ENCODE measurements at places on chromosomes 2 and 18.

DNA sequence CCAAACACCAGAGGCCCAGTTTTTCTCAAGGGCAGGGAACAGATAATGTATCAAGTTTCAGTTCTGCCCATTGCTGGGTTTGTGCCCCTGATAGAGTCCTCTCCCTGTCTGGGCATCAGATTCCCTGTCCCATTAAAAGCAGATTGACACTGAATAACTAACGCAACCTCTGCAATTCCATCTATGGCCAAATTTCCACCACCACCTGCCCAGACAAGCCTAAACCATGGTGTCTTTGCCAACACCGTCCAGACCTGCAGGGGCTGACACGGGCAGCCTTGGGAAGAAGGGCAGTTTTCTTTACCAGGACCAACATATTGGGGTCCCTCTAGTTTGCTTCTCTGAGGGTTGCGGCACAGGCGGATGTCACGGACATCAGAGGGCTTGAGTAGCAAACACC, 26.4 kb upstream of the PAX8 start:
- DNase-seq: no peak

DNA sequence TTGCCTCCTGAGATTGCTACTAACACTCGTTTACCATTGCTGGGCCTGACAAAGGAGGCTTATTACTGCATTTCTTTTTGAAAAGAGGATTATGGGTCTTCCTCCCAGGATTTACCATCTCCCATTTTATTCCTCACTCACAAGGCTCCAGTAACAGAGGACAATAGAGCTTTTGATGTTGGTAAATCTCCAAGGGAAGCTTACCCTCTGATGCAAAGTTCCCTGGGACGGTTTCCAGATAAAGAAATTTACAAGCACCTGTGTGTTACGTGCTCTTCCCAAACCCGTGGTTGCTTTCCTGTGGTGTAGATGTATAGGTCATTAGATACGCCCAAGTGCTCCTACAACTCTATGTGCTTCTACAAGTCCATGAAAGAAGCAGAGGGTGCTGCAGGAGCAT, 17.1 kb downstream of the VSNL1 start:
- no peak for DNase-seq

DNA sequence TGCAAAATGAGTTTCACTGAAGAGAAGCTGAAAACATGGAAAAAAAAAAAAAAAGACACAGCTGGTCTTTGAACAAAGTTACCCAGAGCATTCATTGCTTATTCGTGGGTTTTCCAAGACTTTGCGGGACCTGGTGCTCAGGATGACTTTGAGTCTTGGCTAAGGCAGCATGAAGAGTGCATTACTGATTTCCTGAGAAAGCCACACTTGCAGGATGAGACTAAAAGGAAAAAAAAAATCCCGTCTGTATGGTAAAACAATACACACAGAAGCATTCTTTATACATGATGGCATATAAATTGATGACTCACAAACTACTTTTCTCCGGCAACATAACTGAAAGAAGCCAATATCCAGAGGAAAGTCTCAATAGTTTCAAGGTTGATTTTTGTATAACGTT, 195.4 kb downstream of the SPP2 start:
- no peak for DNase-seq

DNA sequence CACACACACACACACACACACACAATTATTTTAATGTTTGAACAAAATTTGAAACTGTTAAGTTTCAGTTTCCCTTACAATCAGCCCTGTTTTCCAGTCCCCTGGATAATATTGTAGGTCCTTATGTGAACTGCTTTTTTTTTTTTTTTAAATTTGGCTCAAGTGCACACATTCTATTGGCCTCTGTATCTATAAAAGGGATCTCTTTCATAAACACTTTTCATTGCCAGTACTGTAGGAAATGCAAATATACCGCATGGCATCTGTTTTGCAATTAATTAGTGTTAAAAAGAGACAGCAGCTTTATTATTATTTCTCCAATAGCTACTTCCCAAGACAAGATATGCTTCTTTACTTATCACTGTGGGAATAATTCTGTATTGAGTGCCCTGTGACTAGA, 738.7 kb downstream of the EPHA4 start:
- no peak for DNase-seq

DNA sequence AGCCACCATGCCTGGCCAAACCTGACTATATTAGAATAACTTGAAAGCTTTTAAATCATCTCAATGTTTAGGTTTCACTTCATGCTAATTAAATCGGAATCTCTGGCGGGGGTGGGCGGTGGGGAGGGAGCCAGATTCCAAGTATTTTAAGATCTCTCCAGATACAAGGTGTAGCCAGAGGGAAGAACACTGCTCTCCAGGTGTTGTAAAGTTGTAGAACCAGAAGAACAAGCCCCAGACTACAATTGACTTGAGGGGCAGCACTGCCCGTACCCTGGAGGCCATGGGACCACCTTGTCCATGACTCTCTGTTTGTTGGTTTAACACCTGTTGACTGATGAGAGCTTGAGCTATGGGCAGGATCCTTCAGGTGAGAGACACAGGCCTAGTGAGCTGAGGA, 33.1 kb upstream of the GTF2A1L start:
- DNase-seq: no peak

DNA sequence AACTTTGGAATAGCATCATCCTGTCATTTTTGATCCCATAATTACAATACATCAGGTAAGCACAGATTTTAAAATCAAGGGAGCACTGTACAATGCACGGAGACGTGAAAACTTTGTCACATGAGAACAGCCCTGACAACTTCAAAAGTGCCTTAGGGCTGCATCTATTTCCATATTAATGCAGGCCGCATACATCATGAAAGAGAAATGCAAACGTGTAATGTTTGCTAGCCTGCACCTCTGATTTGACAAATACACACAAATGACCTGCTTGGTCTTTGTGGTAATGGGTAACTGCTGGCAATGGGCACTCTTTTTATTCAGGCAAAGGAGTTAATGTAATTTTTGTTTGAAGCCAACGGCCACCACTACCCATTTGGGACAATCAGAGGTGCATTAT, 202.0 kb upstream of the EPHA4 start:
- DNase-seq: no peak

DNA sequence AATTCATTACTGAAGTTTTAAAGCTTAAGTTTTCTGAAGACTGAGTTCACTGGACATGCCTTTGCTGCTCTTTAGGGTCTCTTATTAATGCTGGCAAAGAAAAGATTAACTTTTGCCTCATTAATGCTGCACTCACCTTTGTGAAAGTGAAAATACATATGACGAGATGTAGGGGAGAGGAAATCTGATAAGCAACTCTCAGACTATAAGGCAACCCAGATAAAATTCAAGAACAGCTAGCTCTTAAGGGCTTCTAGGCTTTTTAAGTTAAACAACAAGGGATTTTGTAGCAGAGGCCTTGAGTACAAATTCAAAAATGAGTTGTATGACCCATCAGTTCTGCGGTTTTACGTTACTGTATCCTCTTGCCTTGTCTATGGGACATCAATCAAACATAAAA, 143.7 kb downstream of the USP34 start:
- no peak for DNase-seq

DNA sequence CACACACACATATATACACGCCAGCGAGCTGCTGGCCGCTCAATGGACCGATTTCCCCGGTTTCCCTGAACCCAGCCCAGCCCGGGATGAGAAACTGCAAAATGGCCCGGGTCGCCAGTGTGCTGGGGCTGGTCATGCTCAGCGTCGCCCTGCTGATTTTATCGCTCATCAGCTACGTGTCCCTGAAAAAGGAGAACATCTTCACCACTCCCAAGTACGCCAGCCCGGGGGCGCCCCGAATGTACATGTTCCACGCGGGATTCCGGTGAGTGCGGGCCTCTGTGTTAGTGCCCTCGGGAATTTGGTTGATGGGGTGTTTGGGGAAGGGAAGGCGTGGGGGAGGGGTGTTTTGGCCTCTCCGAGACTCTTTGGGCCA, 392 bp downstream of the ST8SIA3 start:
- DNase-seq: no peak

DNA sequence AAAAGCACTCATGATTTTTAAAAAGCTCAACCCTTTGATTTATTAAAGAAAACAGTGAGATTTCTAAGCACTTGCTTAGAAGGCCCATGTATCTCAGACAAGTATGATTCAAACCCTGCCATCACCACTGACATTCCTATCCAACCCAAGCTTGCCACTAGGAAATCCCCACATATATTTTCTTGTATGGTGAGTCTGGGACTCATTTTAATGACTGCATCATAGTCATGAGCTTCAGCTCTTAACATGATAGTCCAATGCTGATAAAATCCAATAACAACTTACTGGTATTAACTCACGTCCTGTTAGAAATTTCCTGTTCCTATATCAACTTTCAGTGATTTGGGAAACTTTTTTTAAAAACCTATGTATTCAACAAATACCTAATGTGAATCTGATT, 39.4 kb upstream of the NCKAP5 start:
- DNase-seq: no peak

DNA sequence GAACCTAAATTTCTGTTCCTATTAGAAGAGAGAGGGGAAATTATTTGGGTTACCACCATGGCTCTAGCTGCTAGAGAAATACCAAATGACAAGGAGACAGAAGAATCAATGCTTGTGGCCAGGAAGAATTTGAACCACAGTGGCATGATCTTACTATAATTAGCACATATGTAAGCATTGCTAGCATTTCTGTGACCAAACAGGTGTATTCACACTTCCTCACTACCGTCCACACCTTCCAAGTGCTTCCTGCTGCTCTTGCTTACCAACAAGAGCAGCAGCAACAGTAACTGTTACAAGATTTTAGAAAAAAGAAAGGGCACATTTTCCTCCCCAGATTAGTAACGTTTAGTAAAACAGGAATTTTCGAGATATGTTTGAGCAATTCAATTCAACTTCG, 60.5 kb downstream of the CDH7 start:
- no peak for DNase-seq

DNA sequence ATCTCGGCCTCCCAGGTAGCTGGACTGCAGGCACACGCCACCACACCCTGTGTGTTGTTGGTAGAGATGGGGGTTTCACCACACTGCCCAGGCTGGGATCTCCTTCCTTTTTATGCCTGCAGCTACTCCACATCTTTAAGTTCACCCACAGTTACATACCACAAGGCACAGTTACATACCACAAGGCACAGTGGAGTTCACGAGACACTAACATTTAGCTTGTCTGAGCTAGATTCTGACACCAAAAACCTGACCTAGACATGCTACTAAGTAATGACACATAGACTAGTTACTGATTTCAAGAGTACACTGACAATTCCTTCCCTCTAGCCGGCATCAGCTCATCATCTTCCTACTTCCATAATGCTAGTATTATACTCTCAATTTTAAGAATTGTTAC, 4.3 kb downstream of the POLR2D start:
- no peak for DNase-seq
